ELF-1 (cell line): ENCODE measurements at places on chromosomes 3 and 15.

- DNase-seq: peak; percentile 6
Measured at GRCh38 chr15:57865294-57865693, 158.8 kb downstream of the POLR2M start.

GRCh38 chr3:32963871-32964270, 12.4 kb downstream of the CCR4 start:
- no peak for DNase-seq

DNA sequence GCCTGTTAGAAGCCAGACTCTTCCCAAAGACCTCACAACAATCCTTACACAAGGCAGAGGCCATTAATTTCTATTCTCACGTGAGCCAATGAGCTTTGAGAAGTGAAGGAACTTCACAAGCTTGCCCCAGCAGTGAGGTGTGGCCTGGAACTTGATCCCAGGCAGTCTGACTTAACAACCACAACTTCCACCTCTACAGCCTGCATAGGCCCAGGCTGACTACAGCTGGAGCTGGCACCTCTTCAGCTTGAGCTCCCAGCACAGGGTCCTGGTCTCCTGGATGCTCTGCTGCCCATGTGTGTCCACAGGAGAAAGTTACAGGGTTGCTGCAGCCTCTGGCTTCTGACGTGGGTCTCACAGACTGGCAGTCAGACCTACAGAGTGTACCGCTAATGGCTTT, 111.0 kb downstream of the ERC2 start:
- peak; percentile 16 for DNase-seq

- DNase-seq: no peak
Measured at GRCh38 chr3:132703733-132704132, 18.5 kb downstream of the NPHP3 start.

GRCh38 chr3:20736287-20736852, 550.4 kb upstream of the SGO1 start:
- no peak for DNase-seq

- DNase-seq: no peak
Measured at GRCh38 chr15:78791357-78791756, 19.9 kb downstream of the ADAMTS7 start.

- no peak for DNase-seq
Measured at GRCh38 chr3:55523471-55523870, 36.4 kb upstream of the WNT5A start.

DNA sequence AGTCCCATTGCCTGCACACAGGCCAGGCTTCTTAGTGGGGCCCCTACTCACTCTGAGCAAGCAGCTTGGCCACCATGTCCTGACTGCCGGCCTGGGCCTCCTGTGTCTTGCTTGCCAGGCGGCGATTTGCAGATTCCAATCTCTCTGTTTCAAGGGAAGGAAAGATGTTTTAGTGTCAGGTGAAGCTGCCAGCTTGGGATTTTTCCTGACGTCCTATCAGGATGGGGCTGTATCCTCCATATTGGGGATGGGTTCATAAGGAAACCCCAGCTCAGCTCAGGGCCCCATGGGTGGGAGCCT, 8.5 kb downstream of the AMOTL2 start:
- DNase-seq: peak; percentile 24

DNA sequence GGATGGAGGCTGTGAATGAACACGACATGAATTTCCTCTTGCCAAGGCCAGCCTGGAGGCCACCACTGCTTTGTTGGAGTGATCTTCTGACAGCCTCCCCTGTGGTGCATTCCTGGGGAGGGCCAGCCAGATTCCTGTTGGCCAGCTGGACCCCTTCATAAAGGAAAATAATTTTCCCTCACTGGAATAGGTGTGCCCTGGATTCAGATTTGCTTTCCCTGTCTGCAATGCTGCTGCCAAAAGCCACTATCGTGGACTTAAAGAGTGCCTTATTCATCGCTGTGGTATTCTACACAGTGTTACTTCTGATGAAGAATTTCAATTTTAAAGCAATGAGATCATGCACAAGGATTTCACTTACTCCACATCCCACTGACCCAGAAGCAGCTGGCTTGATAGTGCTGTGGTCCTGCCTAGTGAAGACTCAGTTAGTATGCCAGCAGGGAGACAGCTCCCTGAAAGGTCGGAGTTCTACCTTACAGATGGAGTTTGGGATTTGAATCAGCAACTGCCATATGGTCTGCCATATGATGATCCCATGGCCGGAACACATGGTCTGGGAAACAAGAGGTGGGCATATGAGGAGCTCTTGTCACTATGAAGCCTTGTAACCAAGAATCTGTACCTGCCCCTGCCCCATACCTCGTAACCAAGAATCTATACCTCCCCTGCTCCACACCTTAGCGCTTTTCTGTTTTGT, 145.2 kb downstream of the KLF13 start:
- DNase-seq: no peak

DNA sequence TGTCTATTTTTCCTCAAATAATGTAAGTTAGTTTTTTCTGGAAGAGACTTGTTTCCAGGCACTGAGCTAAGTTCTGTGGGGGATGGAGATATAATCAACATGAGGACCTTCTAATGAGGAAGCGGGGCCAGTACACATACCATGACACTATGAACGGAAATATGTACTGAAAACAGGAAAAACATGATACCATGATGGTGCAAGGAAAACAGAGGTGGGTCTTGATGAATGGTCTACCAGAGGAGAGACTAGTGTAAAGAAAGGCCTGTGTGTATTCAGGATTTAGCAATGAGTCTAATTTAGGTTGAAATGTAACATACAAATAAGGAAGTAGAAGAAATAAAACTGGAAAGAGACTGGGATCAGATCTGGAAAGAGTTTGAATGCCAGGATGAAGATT, 38.9 kb upstream of the TPRG1 start:
- DNase-seq: no peak

- DNase-seq: no peak
Measured at GRCh38 chr3:174068035-174068434, 670.5 kb downstream of the NLGN1 start.

DNA sequence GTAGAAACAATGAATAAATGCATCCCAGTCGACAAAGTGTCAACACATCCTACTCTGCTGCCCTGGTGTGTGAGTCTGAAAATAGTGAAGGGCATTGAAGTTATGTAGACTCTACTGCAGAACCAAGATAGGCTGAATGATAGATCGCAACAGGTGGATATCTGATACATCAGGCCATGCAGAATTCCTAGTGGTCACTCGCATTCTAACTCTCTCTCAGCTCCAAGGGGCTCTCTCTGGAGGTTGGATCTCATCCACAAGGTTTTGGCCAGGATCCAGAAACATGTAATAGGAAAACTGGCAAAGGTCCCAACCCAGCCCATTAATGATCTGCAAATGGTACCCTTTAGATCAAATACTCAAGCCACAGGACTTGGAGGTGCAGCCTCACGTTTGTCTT, 514.1 kb downstream of the MAGI1 start:
- no peak for DNase-seq

DNA sequence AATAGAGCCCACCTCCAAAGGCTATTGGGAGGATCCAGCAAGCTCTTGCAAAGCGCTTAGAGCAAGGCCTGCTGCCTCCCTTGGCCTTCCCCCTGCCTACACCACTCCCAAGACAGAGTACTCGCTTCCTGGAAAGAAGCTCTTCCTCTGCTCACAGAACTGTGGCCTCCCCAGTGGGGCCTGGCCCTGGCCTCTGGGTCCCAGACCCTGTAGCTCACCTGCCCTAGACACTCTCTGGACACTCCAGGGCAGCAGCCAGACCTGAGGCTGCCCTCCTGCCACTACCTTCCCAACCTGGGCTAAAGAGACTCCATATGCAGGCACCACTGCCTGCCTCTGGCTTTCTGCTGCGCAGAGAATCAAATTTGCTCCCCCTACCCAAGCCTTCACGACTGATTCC, 49.9 kb downstream of the GRIP2 start:
- no peak for DNase-seq

- peak; percentile 8 for DNase-seq
Measured at GRCh38 chr3:38616658-38617057, 32.8 kb downstream of the SCN5A start.

DNA sequence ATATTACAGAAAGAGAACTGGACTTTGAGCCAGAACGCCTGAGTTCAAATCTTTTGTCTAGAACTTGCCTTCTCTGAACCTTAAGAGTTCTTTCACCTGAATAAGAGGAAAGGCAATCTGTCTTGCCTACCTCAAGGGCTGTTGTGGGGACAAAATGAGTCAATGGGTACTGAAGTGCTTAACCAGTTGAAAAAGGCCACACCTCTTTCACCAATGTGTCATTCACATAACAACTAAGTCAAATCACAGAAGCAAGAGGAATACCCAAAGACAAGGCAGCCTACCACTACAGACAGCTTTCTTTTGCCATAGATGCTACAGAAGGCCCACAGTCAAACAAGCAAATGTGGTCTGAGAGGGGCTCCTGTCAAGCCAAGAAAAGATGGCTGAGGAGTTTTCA, 39.7 kb downstream of the NBEAL2 start:
- no peak for DNase-seq

DNA sequence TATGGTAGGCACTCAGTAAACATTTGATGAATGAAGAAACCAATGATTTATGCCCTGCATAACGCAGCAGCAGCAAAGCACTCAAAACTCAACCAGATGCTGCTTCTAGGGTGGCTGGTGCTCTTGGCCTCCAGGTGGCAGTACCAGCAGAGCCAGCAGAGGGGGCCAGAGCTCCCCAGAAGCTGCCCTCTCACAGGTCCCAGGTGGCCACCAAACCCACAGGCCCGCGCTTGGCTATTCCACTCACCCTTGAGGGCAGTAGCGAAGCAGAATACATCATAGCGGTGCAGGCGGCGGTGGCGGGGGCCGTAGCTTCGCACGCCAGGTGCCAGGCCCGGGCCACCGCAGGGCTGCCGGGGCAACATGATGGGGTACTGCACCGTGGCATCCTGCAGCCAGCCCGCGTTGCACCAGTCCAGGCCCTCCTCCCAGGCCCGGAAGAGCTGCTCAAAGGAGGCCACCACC, 16.6 kb downstream of the HAPLN3 start:
- peak; percentile 84 for DNase-seq

GRCh38 chr3:72938471-72939265, 50.8 kb downstream of the GXYLT2 start:
- DNase-seq: peak; percentile 76

DNA sequence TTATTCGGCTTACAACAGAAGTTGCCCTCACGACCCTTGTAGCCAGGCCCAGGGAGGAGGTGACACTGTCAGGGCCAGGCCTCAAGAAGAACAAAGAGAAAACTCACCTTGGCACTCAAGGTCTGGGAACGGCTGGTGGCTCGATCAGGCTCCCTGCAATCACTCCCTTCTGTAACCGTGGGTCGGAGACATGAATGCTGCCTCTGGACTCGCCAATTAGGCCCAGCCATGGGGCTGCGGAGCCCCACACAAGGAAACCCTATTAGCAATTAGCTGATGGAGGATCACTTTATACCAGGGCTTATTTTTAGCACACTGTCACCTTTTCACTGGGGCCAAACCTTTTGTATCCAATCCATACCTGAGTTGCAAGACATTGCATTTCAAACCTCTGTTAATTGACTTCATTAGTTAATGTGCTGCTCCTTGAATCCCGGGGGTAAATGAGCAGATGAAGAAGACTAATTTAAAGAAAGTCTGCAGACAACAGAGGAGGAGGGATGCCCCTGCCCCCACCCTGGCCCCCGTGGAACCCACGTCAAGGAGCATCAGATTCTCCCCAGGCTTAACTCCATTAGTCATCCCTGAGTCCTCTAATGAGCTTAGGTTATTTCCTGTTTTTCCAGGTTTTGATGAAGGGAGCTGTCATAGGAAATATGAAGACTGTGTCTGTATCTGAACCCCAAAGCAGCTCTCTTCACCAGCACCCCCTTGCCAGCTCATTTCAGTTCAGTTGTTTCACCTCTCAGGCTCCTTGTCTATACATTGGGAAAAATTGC, 255.3 kb downstream of the RORA start:
- peak; percentile 24 for DNase-seq

DNA sequence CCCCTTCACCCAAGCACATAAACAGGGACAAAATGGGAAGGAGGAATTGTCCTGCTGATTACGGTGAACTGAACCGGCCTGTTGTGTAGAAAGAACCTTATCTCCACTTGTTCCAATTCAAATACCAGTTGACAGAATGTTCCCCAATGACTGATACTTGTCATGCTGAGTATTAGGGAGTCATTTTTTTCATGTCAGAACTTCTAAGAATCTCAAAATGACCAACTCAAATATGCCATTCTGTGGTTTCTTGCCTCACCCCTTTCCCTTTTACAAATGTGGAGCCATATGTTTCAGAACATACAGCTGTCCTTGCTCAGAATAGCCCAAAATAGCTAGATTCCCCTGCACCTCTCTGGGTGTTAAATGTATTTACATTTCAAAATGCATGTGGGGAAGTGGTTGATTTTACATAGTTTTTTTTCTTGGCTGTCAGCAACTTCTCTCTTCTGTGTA, 405.9 kb upstream of the TBL1XR1 start:
- no peak for DNase-seq

- no peak for DNase-seq
Measured at GRCh38 chr3:37899711-37900306, 38.1 kb downstream of the CTDSPL start.

DNA sequence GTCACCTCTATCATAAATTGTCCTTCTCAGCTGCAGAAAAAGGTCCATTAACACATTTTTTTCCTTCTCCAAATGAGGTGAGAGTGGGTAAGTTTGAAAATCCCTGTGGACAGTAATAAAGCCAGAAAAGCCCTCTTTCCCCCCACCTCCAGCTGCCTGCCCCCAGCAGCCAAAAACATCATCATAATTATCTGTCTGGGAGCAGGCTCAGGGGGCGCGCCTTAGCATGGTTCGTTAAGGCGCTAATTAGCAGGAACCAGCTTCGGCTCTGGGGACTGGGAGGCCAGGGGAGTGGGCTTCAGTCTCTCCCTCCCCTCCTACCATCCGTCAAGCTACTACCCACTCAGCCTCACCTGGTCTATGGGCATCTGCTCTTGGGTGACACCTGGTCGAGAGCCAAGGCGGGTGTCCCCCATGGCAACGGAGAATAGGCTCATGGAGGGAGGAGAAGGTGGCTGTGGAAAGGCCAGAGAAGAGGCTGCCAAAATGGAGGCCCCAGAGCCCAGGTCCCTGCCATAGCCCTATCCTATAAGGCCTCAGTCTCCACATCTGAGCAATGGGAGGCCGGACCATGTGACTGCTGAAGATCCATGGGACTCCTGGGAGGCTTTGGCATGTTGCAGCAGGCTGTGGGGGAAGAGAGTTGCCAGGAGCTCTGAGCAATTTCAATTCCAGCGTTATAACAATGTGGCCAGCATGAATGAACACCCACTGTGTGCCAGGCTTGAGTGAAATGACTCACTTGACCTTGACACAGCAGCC, 140.1 kb upstream of the LINGO1 start:
- no peak for DNase-seq

- no peak for DNase-seq
Measured at GRCh38 chr15:63339006-63339766, 42.5 kb downstream of the CA12 start.

DNA sequence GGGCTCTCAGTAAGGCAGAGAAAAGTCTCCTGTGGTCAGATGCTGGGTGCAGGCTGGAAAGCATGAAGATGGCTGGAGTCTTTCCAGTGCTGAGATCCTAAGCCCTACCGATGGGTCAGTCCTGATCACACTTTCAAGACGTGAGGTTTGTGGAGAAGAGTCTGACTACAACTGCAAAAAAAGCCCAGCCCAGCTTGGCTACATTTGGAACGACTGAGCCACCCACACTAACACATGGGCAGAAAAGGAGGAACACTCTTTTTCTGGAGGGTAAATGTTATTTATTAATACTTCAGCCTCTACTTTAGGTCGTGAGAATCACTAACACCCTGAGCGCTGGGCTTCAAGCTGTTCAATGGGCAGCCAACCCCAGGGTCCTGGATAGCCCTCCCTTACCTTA, 22.0 kb upstream of the C3orf22 start:
- no peak for DNase-seq
